DND-41 (cell line): ENCODE measurements at places on chromosomes 2 and 18.
A peak's percentile ranks its signal among the peaks of the same experiment; 100 is the strongest.

DNA sequence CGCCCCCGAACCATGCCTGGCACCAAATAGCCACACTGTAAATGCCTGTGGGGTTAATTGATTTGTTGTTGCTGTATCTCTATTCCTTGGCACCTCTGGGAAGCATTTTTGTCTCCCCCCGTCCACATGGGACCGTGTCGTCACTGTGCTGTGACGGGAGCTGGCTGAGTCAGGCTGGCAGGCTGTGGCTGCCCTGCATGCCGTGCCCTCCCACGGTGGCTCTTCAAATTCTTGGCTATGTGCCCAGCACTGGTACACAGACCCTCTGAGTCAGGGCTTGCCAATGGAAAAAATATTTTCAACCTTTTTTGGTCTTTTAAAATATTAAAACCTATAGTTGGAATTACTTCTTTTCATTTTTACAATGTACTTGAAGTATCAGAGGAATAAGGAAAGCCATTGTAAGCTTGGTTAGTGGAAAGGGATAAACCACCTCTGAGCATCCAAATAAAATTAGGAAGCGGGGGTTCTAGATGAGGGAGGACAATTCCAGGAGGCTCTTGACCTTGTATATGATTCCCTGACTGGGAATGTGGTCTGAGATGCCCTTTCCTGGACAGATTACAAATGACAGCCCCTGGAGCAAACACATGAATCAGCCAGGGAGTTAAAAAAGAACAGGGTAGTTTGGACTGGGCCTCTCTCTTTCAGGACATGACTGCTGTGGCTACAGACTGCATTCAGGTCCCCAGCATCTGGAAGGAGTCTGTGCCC, 59.4 kb downstream of the DGKD start:
- DNase-seq: no peak

GRCh38 chr2:54084600-54084999, 30.8 kb upstream of the ACYP2 start:
- no peak for DNase-seq

- DNase-seq: no peak
Measured at GRCh38 chr2:39642051-39642718, 23.5 kb upstream of the TMEM178A start.

- no peak for DNase-seq
Measured at GRCh38 chr18:22106536-22107292, 62.7 kb upstream of the GATA6 start.

DNA sequence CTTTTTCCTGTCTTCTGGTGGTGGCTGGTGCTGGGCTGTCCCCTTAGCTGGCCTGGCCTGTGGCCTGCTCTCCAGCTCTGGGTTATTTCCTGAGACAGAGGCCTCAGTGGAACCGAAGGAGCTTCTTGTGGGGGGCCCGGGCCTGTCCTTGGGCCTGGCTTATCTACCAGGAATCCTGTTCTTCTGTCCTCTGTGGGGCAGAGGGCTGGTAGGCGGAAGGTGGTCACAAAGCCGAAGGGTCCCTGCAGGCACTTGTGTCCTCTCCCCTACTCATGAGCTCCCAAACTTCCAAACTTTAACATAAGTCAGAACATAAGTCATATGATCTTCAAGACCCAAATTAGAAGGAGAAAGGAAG, 74.6 kb upstream of the MCFD2 start:
- no peak for DNase-seq

- DNase-seq: no peak
Measured at GRCh38 chr18:3998698-3999333, 456.3 kb downstream of the DLGAP1 start.

DNA sequence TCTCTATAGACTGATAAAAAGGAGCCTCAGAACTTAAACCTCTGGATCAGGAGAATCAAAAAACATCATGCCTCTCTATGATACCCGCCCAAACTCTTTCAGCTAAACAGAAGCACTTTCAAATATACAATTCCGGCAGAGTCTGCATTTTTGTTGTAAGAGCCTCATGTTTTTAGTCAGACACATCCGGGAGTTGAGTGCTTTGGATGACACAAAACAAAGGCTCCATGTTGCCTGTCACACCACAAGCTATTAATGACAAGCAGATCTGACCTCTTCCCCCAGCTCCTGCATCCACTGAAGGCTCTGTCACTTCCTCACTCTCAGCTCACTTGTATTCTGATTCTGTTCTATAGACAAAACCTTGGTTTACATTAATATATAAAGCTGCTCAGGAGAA, 33.2 kb downstream of the SLC38A11 start:
- no peak for DNase-seq

- DNase-seq: no peak
Measured at GRCh38 chr2:95143838-95144237, 15.8 kb downstream of the ZNF514 start.

DNA sequence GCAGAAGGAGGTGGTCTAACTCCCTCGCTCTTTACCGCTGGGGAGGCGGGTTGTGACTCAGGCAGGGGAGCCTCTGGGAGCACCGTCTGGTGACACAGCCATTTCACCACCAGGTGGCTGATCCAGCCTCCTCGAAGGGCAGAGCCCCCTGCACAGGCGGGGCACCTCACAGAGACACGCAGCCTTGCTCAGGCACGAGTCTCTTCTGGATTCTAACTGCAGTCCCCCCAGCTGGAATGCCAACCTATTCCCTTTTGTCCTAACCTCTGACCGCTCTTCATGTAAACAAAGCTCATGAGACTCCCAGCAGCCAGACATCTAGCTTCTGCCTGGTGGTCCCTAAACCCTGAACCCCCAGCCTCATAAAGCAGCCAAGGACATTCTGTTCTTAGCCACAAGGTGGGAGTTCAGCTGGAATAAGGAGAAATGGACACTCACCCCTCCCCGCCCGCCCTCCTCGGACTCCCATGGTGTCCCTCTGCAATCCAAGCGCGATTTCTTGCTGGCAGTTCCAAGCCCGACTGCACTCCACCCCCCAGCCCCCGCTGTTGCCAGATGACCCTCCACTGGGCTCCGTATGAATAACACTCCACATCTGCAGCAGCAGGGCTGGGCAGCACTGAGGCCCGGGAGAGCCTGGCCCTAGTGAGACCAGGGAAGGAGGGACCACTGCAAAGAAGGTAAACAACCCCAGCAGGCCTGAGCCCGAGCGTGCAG, 84.3 kb downstream of the TNS1 start:
- no peak for DNase-seq

- no peak for DNase-seq
Measured at GRCh38 chr2:37500031-37500430, 155.6 kb downstream of the QPCT start.

- peak; percentile 83 for DNase-seq
Measured at GRCh38 chr2:72862239-72862988, 24.8 kb upstream of the SPR start.

- no peak for DNase-seq
Measured at GRCh38 chr2:236558036-236558435, 11.6 kb upstream of the ACKR3 start.

DNA sequence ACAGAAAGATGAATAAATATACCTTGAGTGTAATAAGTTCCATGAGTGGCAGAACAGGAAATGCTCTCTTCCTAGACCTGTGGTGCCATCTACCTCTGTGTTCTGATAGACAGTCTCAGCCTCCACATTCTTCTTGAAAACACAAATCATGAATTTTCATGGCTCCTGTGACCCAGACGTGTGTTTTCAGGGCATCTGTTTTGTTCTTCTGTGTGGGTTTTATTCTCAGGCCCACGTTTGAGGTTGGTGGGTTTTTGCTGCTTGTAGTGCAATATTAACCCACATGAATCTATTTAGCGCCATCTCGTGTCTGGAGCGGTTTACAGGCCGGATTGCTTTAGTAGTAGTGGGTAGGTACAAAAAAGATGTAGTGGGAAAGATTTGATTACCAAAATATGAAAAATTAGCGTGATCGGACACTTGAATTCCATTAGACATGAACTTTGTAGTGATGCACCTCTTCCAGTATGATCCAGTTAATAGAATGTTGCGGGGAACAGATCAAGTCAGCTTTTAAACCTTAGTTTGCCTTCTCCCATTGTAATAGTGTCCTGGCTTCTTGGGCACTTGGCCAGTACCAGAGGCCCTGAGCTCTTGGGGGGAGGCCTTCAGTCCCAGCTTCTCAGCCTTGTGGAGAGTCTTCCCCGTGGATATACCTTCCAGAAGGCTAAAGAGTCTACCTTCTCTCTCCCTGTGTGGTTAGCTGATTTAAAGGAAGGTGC, 256.5 kb downstream of the TPGS2 start:
- DNase-seq: peak; percentile 26

DNA sequence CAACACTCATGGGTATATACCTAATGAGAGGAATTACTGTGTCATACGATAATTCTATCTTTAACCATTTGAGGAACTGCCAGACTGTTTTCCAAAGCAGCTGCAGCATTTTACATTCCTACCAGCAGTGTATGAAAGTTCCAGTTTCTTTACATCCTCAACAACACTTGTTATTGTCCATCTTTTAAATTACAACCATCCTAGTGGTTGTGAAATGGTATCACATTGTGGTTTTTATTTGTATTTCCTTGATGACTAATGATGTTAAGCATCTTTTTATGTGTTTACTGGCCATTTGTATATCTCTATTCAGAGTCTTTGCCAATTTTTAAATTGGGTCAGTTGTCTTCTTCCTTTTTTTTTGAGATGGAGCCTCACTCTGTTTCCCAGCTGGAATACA, 4.0 kb upstream of the CKAP2L start:
- no peak for DNase-seq

DNA sequence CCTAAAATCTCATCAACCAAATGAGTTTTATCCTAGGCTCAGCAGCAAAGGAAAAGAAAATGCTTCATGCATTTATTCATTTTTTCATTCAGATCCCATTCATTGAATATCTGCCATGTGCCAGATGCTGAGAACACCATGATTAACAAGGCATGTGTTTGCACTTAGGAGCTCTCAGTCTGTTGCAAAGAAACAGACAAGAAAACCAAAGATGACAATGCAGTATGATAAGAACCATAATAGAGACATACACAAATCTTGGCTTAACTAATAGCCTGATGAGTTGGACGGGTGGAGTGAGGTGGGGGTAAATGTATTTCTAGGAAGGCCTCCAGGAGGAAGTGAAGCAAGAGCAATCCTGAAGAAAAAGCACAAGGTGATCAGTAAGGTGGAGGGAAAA, 177.8 kb upstream of the SCN7A start:
- no peak for DNase-seq

DNA sequence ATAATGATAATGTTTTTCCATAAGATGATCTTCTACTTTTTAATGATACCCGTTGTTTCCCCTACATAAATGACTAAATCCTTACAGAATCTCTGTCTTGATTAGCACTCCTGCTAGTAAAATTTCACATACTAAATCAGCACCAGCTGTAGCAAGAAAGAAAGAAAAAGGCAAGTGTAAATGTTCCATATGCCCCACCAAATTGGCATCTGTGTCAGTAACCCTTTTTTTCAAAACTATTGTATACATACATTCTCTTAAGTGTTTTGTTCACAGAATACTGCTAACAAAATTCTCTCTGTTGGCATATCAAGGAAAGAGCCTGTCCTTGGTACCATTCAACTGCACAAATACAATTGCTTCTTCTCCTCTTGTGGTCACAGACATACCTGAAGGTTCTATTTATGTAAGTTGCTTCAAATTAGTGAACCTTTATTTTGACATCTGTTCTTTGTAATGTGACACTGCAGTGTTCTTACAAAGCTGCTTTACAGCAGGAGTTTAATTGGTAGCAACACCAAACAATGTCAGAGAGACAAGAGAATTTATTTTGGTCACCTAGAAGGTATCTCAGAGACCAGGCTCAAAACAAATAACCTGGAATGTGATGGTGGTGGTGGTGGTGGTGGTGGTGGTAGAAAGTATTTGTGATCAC, 641.9 kb downstream of the ZEB2 start:
- DNase-seq: no peak

DNA sequence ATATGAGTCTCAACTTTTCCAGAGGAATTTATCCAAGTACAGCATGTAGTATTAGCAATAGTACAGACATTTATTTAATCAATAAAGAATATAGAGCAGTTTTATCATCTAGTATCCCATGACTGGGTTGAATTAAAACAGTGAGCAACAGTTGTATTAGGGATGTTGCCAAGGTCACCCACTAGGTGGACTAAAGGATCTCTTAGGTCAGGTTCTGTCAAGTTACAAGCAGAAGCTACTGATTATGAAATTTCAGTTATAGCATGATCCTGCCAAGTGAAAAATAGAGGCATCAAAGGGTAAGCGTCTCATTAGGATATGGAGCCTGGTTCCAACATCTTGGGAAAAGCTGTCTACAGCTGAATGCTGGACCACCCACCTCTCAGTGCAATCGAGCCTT, 52.1 kb upstream of the LAPTM4A start:
- no peak for DNase-seq

- DNase-seq: no peak
Measured at GRCh38 chr2:36565712-36566111, 32.3 kb downstream of the FEZ2 start.

DNA sequence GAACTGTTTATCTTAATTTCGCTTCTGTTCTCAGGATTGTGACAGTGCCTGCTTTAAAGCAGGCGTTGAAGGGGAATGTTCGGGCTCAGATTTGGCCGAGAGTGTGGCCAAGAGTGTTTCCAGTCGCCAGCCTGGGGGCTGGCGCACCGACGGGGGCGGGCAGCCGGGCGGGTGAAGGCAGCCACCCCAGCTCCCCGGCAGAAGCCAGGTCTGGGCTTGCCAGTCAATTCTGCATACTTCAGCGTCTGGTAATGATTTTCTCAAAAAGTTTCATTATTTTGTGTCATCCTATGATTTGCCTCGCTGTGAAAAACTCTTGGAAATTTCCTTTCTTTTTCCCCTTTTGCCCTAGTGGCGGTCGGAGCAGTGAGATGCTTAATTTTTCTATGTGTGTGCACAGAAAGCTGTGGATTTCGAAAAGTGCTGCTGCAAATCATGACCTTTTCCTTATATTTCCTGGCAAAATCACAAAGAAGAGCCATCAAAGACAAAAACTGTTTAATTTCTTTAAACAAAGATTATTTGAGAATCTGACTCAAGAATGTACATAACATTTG, 856 bp downstream of the FAM228A start:
- DNase-seq: no peak

- DNase-seq: peak; percentile 63
Measured at GRCh38 chr2:215680605-215681598, 245.0 kb upstream of the FN1 start.

- DNase-seq: peak; percentile 23
Measured at GRCh38 chr2:216765761-216766262, 70.5 kb upstream of the IGFBP5 start.

DNA sequence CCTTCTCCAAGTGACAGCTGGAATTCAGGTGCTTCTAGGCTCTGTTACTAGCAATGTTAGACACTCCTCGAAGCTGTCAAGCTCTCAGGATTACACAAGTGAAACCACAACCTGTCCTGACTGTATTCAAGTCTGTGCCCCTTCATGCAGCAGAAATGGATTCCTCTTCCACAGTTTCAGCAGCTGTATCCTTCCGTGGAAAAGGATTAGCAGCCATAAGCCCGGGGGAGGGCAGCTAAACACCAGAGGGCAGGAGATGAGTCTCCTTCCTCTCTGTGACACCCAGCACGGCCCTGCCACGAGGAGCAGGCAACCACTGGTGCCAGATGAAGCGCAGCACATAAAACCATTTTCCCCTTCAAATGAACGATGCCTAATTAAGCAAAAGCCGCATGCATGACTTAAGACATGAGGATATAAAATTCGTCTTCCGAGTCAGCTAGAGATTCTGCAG, 1.2 kb downstream of the ST3GAL5 start:
- DNase-seq: peak; percentile 38
